ENCODE measurements at places on chromosomes 1 and 21. TPM values are rescaled to one million over a fixed set of nuclear protein-coding genes. Genes with fewer than 3 reads are reported as not detected.

- DNase-seq: no peak
Measured at GRCh38 chr1:165686971-165687433, 11.4 kb downstream of the ALDH9A1 start.

DNA sequence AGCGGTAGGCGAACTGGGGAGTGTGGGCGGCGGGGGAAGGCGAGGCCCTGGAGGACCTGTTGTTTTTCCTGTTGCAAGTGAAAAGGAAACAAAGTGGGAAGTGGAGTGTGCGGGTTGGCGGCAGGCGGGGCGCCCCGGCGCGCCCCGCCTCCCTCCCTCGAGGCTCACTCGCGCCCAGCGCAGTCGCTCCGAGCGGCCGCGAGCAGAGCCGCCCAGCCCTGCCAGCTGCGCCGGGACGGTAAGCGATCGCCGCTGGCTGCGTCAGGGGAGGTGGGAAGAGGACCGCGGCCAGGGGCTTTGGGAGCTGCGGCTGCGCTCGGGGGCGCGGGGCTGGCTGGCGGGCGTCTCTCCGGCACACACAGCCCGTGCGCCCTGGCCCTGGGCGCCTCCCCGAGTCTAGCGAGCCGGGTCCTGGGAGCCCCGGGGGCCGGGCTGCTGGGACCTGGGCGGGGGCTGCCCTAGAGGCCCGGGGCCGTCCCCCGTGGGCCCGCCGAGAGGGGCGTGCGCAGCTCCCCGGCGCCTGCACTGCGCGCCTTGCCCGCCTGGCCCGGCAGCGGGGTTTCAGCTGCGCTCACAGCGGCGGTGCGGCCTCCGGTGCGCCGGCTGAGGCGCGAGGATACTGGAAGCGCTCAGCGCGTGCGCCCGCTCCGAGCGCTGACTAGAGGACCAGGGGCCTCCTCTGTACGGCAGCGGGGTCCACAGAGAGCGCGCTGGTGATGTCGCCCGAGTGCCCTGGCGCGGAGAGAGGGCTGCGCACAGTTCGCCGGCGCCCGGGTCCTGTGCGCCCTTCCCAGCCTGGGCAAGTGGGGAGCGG lies at the start of gene PIK3CD:
TSS of gene PIK3CD (plus strand) at position 167 of the 814 bp plus-strand sequence. CDS start 58,725 bp downstream, outside the sequence.
- peak; percentile 63 for DNase-seq

SGIP1 gene
- 2.6 TPM for total RNA-seq

DNA sequence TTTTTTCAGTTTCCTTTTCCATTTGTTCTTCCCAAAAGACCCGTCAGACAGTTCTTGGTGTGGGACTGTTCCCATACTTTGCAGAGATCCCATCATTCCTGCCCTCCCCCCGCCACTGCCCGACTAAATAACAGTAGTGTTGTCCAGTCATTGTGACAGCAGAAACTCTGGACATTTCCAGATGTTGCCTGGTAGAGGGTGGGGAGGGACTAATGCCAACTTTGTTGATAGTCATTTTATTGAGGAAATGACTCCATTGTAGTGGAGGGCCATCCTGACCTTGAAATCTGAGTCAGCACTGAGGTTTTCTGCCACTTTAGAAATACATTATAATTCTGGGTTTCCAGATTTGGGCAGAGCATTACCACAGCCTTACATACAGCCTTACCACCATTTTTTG lies 85.4 kb downstream of the CEP350 start:
- peak; percentile 46 for DNase-seq

- no peak for DNase-seq
Measured at GRCh38 chr1:43981135-43981491, 2.1 kb downstream of the B4GALT2 start.

GRCh38 chr1:220880362-220880670 lies 1.1 kb downstream of the HLX start:
- no peak for DNase-seq

SLC5A9 gene
- 0.83 TPM for total RNA-seq

SPSB1 gene
- total RNA-seq: 5.4 TPM

KDF1 gene
- total RNA-seq: 0.67 TPM

GRCh38 chr1:15762546-15762945 lies 4.0 kb downstream of the FBLIM1 start:
- no peak for DNase-seq

GRCh38 chr1:234730770-234731568 lies 121.0 kb upstream of the IRF2BP2 start:
- no peak for DNase-seq

- DNase-seq: no peak
Measured at GRCh38 chr1:66519992-66520391, 14.0 kb upstream of the SGIP1 start.
